SJSA1 (cell line): ENCODE measurements at places on chromosomes 3 and 15. TPM values are rescaled to one million over a fixed set of nuclear protein-coding genes. Genes with fewer than 3 reads are reported as not detected.

SEMA3F gene
- total RNA-seq, result 0.58 and 1.9 TPM in 2 replicates

GRCh38 chr15:64739577-64740143 lies 35.7 kb downstream of the RBPMS2 start:
- no peak for DNase-seq
- H3K27ac ChIP-seq, result no peak overlapping the region
- H3K27me3 ChIP-seq, result no peaks in the 10 kb centered on the region
- H3K4me3 ChIP-seq, result no peak overlapping the region

KBTBD13 gene
- not detected in 2 replicates for total RNA-seq

C3orf49 gene
- not detected in 2 replicates for total RNA-seq

- H3K4me1 ChIP-seq, result no peaks in the 10 kb centered on the region
- H3K4me3 ChIP-seq, result no peak overlapping the region
- no peaks in the 10 kb centered on the region for H3K36me3 ChIP-seq
- DNase-seq, result no peak
Observed at GRCh38 chr3:65642883-65643282, 395.8 kb downstream of the MAGI1 start.

GRCh38 chr3:143263852-143264513 lies 144.4 kb downstream of the CHST2 start:
- DNase-seq, result no peak
- no peak overlapping the region for H3K4me3 ChIP-seq
- H3K27ac ChIP-seq, result no peak overlapping the region
- no peaks in the 10 kb centered on the region for H3K36me3 ChIP-seq

DNA sequence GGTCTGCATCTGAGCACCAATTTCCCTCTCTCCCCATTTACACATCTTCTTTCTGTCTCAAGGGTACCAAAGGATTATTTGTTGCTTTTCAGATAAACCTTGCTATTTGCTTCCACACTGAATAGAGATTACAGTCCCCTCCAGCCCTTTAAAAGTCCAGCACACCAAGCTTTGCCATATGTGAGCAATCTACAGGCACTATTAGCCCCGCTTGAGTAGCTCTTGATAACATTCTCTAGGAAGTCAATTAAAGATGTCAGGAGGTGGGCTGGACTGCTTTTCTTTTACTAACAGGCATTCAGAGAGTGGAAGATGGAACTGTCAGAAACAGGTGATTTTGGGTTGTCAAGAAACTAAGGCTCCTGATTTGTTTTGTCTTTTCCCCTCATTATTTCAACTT lies 417.0 kb downstream of the ROBO2 start:
- H3K4me1 ChIP-seq, result no peaks in the 10 kb centered on the region
- no peaks in the 10 kb centered on the region for H3K36me3 ChIP-seq
- no peak for DNase-seq
- H3K27me3 ChIP-seq, result no peaks in the 10 kb centered on the region
- H3K4me3 ChIP-seq, result no peak overlapping the region

GRCh38 chr3:114455432-114455831 lies 161.6 kb downstream of the TIGIT start:
- H3K27ac ChIP-seq, result no peak overlapping the region
- DNase-seq, result no peak
- peaks cover 18% of the 10 kb centered on the region for H3K4me1 ChIP-seq
- H3K36me3 ChIP-seq, result no peaks in the 10 kb centered on the region; the same call in 1 of the 2 replicates
- H3K4me3 ChIP-seq, result no peak overlapping the region
- H3K27me3 ChIP-seq, result no peaks in the 10 kb centered on the region

GRCh38 chr15:75786575-75786947 lies 56.7 kb upstream of the UBE2Q2 start:
- no peak overlapping the region for H3K4me3 ChIP-seq
- no peak overlapping the region for H3K27ac ChIP-seq
- peaks cover 20% of the 10 kb centered on the region for H3K27me3 ChIP-seq

VGLL3 gene
- total RNA-seq, result 11.3 and 17.1 TPM in 2 replicates

DNA sequence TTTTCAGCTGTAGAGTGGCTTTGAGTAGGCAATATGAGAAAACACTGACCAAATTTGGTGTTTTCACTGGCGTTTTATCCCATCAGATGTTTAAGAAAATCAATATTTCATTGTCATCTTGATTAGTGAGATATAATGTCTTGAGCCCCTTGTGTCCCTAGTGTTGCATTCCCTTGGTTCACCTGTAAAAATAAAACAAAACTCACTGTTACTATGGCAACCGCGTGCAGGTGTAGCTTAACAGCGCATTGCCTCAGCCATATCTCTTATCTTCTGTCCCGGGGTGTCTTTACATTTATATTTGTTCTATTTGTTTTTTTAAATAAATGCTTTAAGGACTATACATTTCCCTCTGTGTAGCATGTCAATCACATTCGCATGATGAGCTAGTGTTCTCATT lies 551.6 kb downstream of the ZIC1 start:
- DNase-seq, result no peak
- no peaks in the 10 kb centered on the region for H3K36me3 ChIP-seq
- H3K4me1 ChIP-seq, result no peaks in the 10 kb centered on the region
- no peak overlapping the region for H3K4me3 ChIP-seq
- no peaks in the 10 kb centered on the region for H3K27me3 ChIP-seq
- H3K27ac ChIP-seq, result no peak overlapping the region
